Caki2 (cell line): ENCODE measurements at places on chromosomes 6 and 20. TPM values are rescaled to one million over a fixed set of nuclear protein-coding genes. Genes with fewer than 3 reads are reported as not detected.
A peak's percentile ranks its signal among the peaks of the same experiment; 100 is the strongest.

- DNase-seq: no peak
Measured at GRCh38 chr20:18778690-18779392, 34.7 kb upstream of the SCP2D1 start.

GRCh38 chr6:31559606-31559957 lies 12.2 kb downstream of the NFKBIL1 start:
- DNase-seq: no peak

GRCh38 chr6:87945966-87946365 lies 101.7 kb upstream of the SPACA1 start:
- DNase-seq: no peak

The CRISP3 gene
- total RNA-seq: not detected in 2 replicates

GRCh38 chr6:151060096-151060765 lies 179.5 kb upstream of the AKAP12 start:
- peak; percentile 90 for DNase-seq

The TAGAP gene
- total RNA-seq: not detected in 2 replicates

The RFX6 gene
- not detected in 2 replicates for total RNA-seq

GRCh38 chr6:14883921-14884320 lies 361.9 kb upstream of the JARID2 start:
- no peak for DNase-seq

- no peak for DNase-seq
Measured at GRCh38 chr6:88161940-88162339, 4.2 kb downstream of the CNR1 start.

- DNase-seq: no peak
Measured at GRCh38 chr6:379410-380181, 12.0 kb upstream of the IRF4 start.
